ENCODE measurements at places on chromosomes 3 and 15. TPM values are rescaled to one million over a fixed set of nuclear protein-coding genes. Genes with fewer than 3 reads are reported as not detected.

The GPR27 gene
- 0.07 TPM for total RNA-seq

The UBAP1L gene
- 1.9 TPM for total RNA-seq

The PCSK6 gene
- total RNA-seq, result 0.07 TPM

The SPINK8 gene
- total RNA-seq, result not detected

The GP5 gene
- 0.14 TPM for total RNA-seq

The TRIM42 gene
- not detected for total RNA-seq

The TMEM108 gene
- 0.29 TPM for total RNA-seq

The GRK7 gene
- total RNA-seq, result not detected

The IGDCC3 gene
- total RNA-seq, result not detected

The UNC13C gene
- under 0.01 TPM for total RNA-seq

The NR1I2 gene
- not detected for total RNA-seq

The MFSD1 gene
- total RNA-seq, result 85.6 TPM

The CFAP44 gene
- 6.0 TPM for total RNA-seq

The ERC2 gene
- total RNA-seq, result 2.8 TPM

The EPB42 gene
- not detected for total RNA-seq

The METTL6 gene
- 38.2 TPM for total RNA-seq

The ATP10A gene
- under 0.01 TPM for total RNA-seq

The MYZAP gene
- 4.1 TPM for total RNA-seq

The CCR5 gene
- not detected for total RNA-seq

The CPB1 gene
- not detected for total RNA-seq

The CNTN4 gene
- total RNA-seq, result not detected

The C3orf52 gene
- 8.0 TPM for total RNA-seq

Measured in thoracic aorta endothelial cell (primary cell).